GM23338 (cell line): ENCODE measurements at places on chromosomes 7 and 10.

DNA sequence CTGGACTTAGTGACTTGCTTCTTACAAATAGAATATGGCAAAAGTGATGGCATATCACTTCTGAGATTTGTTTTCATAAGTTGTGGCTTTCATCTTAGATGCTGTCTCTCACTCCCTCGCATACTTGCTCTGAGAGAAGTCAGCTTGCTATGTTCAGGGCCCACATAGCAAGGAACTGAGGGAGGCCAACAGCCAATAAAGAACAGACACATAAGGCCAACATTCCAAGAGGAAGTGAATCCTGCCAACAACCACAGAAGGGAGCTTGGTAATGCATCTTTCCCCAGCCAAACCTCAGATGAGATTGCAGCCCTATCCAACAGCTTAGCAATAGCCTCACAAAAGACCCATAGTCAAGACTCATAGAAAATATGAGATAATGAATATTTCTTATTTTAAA is 39.2 kb upstream of the DMTF1 start:
- H3K4me3 ChIP-seq = no peak overlapping the region
- peaks cover 8% of the 10 kb centered on the region for H3K36me3 ChIP-seq
- no peaks in the 10 kb centered on the region for H3K4me1 ChIP-seq
- H3K27me3 ChIP-seq = no peaks in the 10 kb centered on the region

DNA sequence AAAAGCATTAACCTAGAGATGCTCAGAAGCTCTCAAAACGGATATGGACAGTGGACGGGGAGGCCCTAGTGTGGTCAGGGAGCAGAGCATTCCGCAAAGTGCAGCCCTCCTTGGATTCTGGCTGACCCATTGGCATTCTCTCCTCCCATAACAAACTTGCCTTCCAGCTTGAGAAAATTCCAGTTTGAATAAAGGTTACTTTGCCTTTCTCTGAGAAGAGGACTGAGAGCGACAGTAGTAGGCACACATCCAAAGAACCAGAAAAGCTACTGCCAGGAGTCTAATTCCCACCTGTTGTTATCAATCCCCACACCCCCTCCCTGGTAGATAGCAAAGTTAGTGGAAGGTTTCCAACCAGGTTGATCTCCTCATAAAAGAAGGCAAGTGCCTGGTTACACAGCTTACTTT is 84.7 kb upstream of the TRIL start:
- peaks cover 49% of the 10 kb centered on the region for H3K4me1 ChIP-seq
- no peak for DNase-seq
- no peaks in the 10 kb centered on the region for H3K36me3 ChIP-seq

GRCh38 chr10:80172896-80173295 is 32.4 kb downstream of the ANXA11 start:
- no peaks in the 10 kb centered on the region for H3K27me3 ChIP-seq
- H3K4me3 ChIP-seq = no peak overlapping the region
- peaks cover 8% of the 10 kb centered on the region; the same call in 1 of the 2 replicates for H3K4me1 ChIP-seq
- H3K36me3 ChIP-seq = no peaks in the 10 kb centered on the region
- no peak overlapping the region for H3K27ac ChIP-seq
- no peak for DNase-seq

- H3K27ac ChIP-seq = no peak overlapping the region
- H3K27me3 ChIP-seq = no peaks in the 10 kb centered on the region
- H3K36me3 ChIP-seq = no peaks in the 10 kb centered on the region
- DNase-seq = no peak
Measured at GRCh38 chr10:49079499-49079898, 35.8 kb downstream of the VSTM4 start.

- peaks cover 28% of the 10 kb centered on the region for H3K4me1 ChIP-seq
- peak; percentile 20 for DNase-seq
Measured at GRCh38 chr10:81915504-81915897, 40.5 kb downstream of the NRG3 start.

DNA sequence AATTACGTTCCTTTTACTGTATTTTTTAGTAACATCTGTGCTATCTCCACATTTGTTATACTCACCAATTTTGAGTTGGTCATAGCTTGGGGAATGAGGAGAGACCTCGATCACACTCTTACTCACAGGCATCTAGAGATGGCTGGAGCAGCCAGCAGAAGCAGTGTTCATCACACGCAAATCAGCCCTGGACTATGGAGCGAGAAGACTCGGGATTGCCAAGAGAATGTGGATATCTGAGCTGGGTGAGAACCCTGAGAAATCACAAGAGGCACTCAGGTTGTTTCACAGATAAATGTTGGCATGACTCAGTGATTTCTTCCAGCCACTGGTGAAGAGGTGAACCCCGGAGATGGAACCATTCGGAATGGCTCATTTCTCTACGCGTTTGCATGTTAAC is 820.1 kb upstream of the IGFBP3 start:
- no peak overlapping the region for H3K27ac ChIP-seq
- H3K36me3 ChIP-seq = no peaks in the 10 kb centered on the region
- H3K4me3 ChIP-seq = no peak overlapping the region
- peaks cover 13% of the 10 kb centered on the region for H3K4me1 ChIP-seq
